ENCODE measurements at places on chromosomes 5 and 9. TPM values are rescaled to one million over a fixed set of nuclear protein-coding genes. Genes with fewer than 3 reads are reported as not detected.

RLN1 gene
- total RNA-seq: 0.42 TPM

TSSK1B gene
- not detected for total RNA-seq

GRCh38 chr9:104868303-104868686 lies 59.7 kb downstream of the ABCA1 start:
- no peak for DNase-seq

DNA sequence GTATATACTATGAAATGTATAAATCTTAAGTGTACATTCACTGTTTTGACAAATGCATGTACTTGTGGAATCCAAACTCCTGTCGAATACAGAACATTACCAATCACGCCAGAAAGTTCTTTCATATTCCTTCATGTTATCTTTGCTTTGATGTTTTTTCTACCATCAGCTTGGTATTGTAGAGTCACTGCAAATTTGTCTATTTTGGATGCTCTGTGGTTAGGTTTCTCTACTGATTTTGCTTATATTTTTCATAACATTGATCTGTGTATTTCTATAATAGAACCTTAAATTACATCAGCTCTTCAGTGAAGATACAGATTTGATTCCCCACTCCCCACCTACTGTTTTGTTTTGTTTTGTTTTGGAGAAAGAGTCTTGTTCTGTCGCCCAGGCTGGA lies 30.8 kb downstream of the HABP4 start:
- no peak for DNase-seq

FGFR4 gene
- total RNA-seq: 105 TPM

DNA sequence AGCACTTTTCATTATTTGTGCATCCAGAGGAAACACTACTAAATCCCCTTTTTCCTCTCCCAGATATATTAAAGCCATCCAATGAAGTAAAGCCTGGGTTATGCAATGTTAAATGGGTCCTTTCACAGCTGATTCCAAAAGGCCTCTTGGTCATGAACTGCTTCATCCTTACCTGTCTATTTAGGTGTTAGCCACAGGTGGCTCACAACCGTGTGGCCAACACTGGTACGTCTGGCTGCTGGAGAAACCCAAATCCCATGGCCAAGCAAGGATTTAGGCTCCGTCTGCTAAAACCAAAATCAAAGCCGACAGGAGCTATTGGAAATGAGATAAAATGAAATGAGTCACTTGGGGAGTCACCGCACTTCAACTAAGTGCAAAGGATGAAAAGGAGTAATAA lies 193.9 kb downstream of the ADCY2 start:
- no peak for DNase-seq

HAVCR2 gene
- 0.18 TPM for total RNA-seq

DNA sequence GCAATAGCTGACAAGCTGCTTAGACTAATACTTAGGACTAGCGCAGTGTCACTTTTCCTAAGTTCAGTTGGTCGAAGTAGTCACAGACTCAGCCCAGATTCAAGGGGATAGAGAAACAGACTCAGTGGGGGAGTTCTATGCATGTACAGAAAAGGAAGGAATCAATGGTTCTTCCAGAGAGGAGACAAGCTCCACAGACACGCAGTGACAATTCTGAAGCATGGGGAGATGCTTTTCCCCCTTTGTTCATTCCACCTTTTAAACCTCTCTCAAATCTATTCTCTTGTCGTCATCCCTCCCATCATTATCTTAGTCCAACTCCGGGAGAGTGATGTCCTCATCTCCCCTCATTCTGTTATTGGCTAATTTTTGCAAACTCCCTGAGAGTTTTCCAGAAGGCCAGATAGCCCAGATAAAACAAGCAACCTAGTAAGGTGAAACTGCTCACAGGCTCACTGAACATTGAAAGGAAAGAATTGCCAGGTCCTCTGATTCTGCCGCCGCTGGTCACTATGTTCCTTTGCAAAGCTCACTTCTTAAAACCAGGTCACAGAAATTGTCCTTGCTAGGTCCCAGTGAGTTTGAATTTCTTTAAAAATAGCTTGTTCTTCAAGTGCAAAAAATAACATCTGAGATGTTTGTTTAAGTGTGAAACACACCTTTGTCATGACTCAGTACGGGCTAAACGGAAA lies 13.4 kb upstream of the STRBP start:
- no peak for DNase-seq

LCN6 gene
- not detected for total RNA-seq

GRCh38 chr9:78898234-78898633 lies 601.3 kb downstream of the PSAT1 start:
- no peak for DNase-seq

DNA sequence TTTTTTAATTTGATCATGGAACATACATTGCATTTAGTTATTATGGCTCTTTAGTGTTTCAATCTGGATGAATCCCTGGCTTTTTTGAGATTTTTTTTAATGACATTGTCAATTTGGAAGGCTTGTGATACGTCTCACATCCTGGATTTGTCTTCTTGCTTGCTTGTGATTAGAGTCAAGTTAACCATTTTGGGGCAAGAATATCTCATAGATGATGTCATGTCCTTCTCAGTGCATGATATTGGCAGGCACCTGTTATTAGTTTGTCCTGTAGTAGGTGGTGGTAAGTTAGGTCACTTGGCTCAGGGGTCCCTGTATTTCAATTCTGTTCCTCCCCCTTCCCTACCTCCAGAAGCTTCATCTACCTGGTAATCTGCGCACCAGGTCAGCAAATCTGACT lies 3.3 kb downstream of the PSD2 start:
- DNase-seq: no peak

DNA sequence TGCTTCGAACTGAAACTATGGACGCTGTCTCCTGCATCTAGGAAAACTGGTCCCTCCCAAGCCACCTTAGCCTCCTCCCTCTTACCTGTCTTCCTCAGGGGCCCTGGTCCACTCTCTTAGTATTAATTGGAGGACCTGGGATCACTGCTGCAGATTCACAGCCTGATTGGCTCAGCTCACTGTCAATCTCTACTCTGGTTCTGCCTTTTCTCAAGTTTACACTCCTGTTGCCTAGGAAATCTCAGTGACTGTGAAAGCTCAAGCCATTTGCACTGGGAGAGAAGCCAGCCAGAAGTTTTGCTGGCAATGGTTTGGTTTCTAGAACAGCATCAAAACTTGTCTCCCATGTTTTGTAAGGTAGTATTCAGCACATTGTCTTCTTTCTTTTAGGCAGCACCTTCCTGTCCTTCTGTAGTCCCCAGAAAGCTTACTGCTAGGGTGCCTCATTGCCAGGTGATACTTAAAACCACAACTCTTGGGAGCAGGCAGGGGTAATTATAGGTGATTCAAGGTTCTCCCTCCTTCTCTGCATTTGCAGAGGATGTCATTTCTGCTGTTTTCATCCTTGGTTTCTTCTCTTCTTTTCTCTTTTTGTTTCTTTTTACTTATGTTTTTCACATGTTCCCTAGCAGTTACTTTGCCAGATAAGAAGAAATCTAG lies at the start of gene CAPSL:
CAPSL (minus strand) TSS at position 55 of the 660 bp plus-strand sequence. CDS start 17,502 bp downstream, outside the sequence.
- DNase-seq: peak; percentile 84

PCDHGA12 gene
- 0.10 TPM for total RNA-seq

PCSK1 gene
- total RNA-seq: 9.2 TPM

DNA sequence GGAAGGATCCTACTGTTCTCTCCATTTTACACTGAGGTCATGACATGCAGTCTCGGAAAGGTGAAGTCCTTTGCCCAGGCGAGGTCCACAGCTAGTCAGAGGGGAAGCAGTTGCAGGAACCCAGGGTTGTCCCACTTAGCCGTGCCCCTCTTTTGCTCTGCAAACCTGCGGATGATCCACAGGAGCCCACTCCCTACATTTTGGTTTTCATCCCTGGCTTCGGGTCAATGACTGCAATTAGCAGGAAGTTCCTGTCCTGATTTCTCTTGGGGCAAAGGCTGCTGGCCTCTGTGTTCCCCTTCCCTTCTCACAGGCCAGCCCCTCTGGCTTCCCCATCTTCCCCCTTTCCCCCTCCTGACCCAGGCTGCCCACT lies 1.3 kb downstream of the SLC2A8 start:
- DNase-seq: no peak

- DNase-seq: peak; percentile 88
These were observed 61.7 kb downstream of the MRPL36 start for GRCh38 chr5:1737790-1738405.

DNA sequence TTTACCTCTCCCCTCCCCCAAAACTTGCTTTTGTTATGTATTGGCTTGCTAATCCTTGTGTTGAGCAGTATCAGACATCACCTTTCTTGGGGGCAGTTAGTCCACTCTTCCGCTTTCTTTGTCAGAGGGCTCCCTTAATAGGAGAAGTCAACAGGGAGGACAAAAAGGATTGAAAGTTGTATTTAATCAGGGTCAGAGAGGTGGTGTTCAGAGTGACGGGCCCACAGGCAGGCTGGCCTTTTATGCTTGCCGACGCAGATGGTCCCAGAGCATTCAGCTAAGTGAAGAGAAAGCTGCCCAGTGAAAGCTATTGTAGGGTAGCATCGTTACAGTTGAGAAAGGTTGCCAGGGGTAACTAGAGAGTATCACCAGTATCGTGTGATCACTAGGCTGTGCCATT lies 131.1 kb downstream of the ZCCHC7 start:
- DNase-seq: peak; percentile 16

DIRAS2 gene
- total RNA-seq: 0.28 TPM

DNA sequence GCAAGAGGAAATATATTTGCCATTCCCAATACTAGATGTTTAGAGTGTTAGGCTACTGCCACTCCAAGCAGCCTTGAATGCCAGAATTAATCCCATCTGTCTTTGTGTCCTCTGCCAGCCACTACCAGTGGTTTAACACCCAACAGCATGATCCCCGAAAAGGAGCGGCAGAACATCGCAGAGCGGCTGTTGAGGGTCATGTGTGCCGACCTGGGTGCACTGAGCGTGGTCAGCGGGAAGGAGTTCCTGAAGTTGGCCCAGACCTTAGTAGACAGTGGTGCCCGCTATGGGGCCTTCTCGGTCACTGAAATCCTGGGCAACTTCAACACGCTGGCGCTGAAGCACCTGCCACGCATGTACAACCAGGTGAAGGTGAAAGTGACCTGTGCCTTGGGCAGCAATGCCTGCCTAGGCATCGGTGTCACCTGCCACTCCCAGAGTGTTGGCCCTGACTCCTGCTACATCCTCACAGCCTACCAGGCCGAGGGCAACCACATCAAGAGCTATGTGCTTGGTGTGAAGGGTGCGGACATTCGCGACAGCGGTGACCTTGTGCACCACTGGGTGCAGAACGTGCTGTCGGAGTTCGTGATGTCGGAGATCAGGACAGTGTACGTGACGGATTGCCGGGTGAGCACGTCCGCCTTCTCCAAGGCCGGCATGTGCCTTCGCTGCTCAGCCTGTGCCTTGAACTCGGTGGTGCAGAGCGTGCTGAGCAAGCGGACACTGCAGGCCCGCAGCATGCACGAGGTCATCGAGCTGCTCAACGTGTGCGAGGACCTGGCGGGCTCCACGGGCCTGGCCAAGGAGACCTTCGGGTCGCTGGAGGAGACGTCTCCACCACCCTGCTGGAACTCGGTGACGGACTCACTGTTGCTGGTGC lies 29.3 kb downstream of the AMBP start:
- DNase-seq: no peak

DNA sequence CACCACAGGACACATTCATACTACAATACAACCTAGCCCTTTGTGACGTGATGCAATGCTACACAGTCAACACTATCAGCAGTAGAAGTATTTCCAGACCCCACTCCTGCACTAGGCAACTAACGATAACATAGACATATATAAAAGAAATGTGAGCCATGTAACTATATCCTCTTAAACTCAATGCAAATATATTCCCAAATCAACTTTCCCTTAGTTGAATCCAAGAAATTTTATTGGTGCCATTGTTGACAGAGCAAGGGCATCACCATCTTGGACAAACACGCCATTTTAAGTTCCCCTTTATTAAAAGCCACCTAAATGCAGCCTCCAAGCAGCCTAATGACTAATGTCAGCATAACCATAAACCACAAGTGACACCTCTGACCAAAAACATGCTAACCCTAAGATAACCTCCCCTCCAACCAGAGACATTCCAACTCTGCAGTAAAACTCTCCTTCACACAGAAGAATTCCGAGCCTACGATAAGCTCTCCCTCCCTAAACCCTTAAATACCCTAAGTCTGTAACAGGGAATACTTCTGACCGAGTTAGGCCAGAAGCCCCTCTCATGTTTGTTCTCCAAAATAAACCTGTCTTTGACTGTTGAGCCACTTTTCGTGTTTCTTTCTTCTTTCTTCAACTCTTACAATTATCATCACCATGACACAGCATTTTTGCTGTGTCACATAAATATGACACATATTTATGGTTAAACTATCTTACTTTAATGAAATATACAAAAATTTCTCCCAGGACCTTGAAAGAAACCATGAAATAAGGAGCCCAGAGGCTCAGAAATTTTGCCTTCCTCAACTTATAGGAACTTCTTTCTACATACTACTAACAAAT lies 1497.8 kb downstream of the EFNA5 start:
- no peak for DNase-seq

DNA sequence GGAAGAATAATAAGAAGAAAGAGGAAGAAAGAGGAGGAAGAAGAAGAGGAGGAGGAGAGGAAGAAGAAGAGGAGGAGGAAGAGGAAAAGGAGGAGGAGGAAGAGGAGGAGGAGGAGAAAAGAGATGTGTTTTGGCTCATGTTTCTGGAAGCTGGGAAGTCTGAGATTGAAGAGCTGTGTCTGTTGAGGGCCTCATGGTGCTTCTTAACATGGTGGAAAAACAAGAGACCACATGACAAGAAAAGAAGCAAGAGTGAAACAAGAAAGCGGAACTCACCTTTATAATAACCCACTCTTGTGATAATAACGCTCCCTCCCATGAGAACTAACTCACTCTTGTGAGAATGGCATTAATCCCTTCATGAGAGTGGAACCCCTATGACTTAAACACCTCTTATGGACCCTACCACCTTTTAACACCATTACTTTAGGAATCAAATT lies 36.1 kb upstream of the RANBP6 start:
- no peak for DNase-seq

GRCh38 chr9:72986522-72987116 lies 33.8 kb upstream of the ALDH1A1 start:
- DNase-seq: no peak

DNA sequence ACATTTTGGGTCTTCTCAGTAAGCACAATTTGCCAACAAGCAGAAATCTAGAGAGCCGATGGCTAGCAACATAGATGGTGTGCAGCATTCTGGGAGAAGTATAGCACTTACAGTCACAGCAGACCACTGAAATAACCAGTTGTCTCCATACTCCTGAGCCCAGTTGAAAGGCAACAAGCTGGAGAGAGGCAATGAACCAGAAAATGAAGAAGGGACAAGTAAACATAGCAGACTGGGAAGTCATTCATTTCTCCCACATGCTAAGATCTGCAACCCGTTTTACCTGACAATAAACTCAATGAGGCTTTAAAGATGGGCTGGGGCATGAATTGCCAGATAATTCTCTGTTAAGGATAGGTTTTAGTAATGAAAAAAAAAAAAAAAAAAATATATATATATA lies 575.6 kb upstream of the GRAMD2B start:
- no peak for DNase-seq

GRCh38 chr5:33409435-33410170 lies 31.2 kb upstream of the TARS1 start:
- no peak for DNase-seq

GRCh38 chr5:102818345-102818744 lies 63.2 kb downstream of the PAM start:
- no peak for DNase-seq

GRCh38 chr5:61842840-61843239 lies 463.2 kb upstream of the KIF2A start:
- DNase-seq: no peak

- no peak for DNase-seq
These were observed 3.7 kb upstream of the WDR31 start for GRCh38 chr9:113343732-113344231.

GRCh38 chr5:14593326-14594021 lies 11.9 kb downstream of the OTULINL start:
- DNase-seq: no peak
